NT2/D1 (cell line): ENCODE measurements at places on chromosomes 5 and 9.
A peak's percentile ranks its signal among the peaks of the same experiment; 100 is the strongest.

GRCh38 chr5:41748631-41749030 is 121.6 kb downstream of the OXCT1 start:
- DNase-seq = no peak

GRCh38 chr9:131606896-131607567 is 61.7 kb downstream of the PRRT1B start:
- no peak for DNase-seq

DNA sequence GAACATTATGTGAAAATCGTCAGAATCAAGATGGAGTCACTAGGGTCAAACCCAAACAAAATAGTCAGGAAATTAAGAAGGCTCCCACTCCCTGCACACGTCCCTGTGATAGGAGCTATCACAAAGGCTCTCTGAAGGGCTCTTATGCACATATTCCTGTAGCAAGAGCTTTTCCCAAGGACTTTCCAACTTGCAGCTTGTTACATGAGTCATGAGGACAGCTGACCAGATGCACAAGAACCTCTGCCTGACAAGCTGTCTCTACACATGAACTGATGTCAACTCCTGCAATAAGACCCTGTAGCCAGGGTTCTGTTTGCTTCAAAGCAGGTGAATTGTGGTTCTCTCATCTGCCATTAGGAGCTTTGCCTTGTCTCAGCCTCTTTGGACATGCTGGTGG is 122.4 kb downstream of the OLFM1 start:
- no peak for DNase-seq

DNA sequence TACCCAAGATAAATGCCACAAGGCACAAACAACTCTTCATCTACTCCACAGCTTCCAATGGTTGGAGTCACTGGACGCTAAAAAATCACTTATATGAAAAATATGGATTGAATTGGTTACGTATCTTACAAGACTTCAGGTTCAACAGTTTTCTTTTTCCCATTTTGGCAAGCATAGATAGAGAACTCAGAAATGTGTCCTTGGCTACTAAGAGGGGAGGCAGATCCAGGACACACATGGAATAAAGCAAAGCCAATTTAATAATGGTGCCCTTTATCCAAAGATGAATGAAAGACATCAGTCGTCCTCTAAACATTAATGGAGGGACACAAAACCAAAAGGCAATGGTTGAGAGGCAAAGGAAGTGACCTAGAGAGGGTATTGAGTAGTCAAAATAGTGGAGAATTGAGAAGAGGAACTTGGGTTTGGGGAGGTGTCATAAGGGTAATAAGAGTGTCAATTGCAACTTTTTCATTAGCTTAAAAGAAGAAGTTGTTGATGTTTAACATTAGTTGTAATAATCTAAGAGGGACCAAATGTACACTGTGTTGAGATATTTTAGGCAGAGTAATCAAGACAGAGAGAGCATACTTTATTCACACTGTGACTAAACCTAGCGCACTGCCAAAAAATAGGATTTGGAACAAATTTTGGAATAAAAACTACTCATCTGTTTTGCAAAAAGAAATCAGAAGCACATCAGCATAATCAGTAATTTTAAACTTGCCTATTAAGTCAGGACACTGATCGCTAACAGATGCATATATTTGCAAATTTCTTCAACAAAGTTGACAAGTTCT is 308.2 kb downstream of the ARL15 start:
- DNase-seq = no peak

DNA sequence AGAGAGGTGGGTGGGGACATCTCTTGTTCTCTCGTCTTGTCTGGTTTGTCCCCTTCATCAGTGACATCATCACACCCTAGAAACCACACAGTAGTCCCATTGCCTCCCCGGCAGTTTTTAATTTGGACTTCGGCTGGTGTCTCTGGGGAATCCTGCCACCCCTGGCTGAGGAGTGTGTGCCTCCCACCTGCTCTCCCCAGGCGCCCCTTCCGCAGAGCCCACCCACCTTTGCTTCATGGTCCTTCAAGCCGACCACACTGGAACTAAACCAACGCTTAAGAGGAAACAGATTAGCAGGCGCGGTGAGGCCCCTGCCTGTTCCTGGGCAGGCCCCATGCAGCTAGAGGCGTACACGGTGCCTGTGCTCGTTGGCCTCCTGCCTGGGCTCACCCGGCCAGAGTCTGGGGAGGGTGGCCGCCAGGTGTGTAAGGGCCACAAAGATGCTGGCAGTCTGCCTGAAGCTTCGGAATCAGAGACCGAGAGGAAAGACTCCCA is 107.6 kb upstream of the SPRY4 start:
- DNase-seq = no peak

DNA sequence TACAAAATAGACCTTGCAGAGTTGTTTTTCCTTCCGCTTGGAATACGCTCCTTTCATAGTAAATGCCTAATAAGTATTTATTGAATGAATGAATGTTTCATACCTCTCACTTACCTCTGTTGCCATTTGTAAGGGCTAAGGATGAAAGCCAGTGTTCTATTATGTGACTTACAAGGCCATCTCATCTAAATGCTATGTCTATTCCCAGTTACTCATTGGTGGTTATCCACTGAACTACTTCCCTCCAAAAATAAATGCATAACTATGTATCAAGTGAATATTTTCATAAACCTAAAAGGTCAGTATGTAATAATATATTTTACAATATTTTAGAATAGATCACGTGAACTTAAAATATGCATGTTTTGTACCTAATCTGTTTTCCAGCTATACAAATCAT is 670.5 kb upstream of the RGMB start:
- DNase-seq = no peak

DNA sequence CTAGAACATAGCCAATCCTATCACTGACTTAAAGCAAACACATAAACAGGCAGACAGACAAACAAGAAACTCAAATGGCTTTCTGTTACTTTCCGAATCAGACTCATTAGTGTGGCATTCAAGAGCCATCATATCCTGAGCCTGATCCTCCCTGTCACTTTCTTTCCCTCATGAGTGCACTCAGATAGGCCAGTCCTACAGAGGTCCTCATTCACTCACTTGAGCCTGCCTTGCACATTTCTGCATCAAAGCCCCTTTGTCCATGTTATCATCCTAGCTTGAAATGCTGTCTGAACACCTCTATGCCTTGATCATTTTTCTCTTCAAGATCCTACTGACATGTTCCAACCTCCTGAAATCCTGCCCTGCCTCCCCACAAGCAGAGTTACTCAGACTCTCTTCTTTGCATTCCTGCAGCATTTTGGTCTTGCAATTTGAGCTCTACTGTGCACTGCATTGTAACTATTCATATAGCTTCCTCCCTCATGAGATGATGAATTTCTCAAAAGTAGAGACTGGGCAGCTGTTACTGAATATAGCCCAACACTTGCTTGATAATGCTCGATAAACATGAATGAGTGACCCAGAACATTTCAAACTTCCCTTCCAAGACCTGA is 126.9 kb downstream of the PALM2AKAP2 start:
- DNase-seq = no peak

- DNase-seq = no peak
Measured at GRCh38 chr5:42851481-42851880, 39.8 kb upstream of the SELENOP start.

- peak; percentile 58 for DNase-seq
Measured at GRCh38 chr9:35756275-35757225, 2.5 kb upstream of the MSMP start.

DNA sequence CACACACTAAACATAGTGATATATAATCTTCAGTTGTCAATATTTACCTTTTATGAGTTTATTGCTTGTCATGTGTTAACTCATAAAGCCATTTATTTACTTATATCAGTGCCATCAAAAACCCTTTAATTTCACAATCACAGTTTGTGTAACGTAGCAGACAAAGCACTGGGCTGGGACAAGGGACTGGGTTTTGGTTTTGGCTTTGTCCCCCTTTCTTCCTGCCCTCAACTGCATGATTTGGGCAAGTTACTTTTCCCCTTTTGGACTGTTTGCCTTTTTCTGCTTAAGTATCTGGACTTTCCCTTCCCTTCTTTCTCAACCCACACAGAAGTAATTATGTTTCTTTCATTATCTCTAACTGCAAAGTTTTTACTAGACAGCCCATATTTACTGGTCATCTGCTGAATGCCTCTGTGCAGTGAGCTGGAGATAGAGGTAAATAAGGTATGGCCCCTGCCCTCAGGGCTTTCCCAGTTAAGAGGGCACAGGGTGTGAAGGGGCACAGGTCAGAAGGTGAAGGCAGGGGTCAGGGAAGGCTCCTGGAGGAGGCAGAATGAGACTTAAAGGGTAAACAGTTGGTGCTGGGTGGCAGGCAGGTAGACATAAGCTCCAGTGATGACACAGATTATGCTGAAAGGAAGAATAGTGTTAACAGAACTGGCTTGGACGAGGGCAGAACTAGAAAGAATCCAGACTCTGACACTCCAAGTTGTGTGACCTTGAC is 14.8 kb upstream of the NR3C1 start:
- no peak for DNase-seq

GRCh38 chr5:29794141-29794787 is 1399.2 kb upstream of the CDH6 start:
- DNase-seq = no peak

DNA sequence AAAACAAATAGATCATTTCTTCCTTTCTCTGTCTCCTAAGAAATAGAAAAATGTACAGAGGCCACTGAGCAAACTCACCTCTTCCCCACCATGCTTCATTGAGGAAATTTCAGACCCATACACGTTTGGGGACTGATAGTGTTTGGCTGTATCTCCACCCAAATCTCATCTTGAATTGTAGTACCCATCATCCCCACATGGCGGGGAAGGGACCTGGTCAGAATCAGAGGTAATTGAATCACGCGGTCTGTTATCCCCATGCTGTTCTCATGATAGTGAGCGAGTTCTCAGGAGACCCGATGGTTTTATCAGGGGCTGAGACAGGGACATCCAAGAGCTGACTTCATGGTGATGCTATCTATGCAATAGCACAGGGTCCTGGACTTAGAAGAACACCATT is 1655.8 kb downstream of the MAT2B start:
- no peak for DNase-seq

GRCh38 chr5:103308774-103309173 is 50.2 kb downstream of the MACIR start:
- DNase-seq = no peak

DNA sequence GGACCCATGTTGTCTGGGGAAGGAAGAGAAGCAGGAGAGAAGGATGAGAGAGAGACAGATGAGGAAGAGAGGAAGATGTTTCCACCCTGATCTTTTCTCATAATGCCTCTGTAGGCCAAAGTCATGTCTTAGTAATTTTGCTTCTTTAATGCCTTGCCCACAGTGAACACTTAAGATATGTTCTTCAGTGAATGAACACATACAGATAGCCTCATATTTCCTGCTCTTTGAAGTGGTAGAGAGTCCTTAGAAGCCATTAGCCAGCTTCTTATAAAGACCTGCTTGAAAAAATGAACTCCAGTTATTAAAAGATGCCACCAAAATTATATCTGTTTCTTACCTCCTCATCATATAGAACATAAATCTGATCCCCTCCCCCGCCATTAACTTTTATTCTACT is 244.4 kb downstream of the CD180 start:
- no peak for DNase-seq

DNA sequence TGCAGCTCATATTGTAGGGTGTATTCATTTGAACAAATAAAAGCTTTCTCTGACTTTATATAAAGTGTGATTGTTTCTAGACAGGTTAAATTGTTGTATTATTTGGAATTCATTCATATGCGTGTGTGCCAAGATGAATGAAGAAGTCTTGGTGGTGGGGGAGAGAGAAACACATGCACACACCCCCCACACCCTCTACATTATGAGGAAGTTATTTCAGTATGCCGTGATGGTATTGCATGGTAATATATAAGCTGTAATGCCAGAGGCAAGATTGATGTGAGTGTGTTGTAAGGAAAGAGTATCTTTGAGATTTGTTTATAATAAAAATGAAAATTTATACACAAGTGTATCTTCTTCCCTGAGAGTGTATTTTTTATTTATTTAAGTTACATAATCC is 71.0 kb downstream of the IPO11 start:
- no peak for DNase-seq

DNA sequence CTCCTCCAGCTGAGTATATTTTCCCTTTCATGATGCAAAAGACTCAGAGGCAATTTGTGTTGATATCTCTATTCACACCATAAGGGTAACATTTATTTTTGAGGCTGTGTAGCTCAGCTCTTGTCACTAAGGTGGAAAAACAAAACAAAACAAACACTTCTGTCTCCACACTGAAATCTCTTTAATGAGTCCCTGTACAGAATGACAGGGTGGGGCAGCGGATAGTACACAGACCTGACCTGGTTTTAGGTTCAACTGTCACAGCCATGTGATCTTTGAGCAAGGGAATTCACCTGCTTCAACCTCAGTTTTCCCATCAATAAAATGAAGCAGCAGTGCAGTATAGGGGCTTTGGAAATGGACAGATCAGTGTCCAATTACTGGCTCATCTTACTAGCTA is 29.3 kb downstream of the TLR4 start:
- DNase-seq = no peak
